ENCODE measurements at places on chromosomes 12 and 14. TPM values are rescaled to one million over a fixed set of nuclear protein-coding genes. Genes with fewer than 3 reads are reported as not detected.

GRCh38 chr14:97080991-97081390 lies 283.8 kb downstream of the VRK1 start:
- no peaks in the 10 kb centered on the region for H3K36me3 ChIP-seq
- H3K4me1 ChIP-seq: peaks cover 6% of the 10 kb centered on the region
- H3K4me3 ChIP-seq: no peak overlapping the region
- no peak overlapping the region for H3K27ac ChIP-seq
- H3K27me3 ChIP-seq: peaks cover under 1% of the 10 kb centered on the region
- DNase-seq: no peak

GRCh38 chr14:99116741-99117295 lies 155.2 kb downstream of the BCL11B start:
- H3K27ac ChIP-seq: no peak overlapping the region
- no peak for DNase-seq
- H3K27me3 ChIP-seq: peaks cover 18% of the 10 kb centered on the region
- H3K4me3 ChIP-seq: no peak overlapping the region

DNA sequence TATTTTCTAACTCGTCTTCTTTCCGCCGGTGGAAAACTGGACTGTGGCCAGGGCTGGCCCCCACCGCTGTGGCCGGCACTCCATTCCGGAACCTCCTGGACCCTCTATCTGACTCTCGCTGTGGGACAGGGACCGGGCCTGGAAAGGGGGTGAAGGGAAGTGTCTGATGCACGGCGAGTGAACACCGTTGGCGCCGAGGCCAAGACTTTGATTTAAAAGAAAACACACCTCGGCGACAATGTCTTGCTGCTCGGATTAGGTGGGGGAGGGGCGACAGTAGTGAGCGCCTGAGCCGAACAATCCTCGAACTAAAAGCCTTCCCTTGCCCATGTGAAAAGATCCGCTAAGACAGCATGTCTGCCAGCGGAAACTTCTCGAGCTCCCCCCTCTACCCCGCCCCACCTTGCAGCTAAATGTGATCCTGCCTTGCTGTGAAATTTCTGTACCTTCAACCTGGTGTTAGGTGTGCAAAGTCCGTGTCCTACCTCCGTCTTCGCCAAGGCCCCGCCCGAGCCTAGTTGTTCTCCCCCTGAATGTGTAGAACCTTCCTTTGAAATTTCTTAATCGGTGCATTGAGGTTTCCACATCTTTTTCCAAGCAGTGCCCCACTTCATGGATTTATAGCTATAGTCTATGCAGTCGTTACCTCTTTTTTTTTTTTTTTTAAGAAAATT lies 862 bp upstream of the HOTAIR start:
- no peak for DNase-seq
- H3K27ac ChIP-seq: no peak overlapping the region
- H3K36me3 ChIP-seq: no peaks in the 10 kb centered on the region

- H3K36me3 ChIP-seq: peaks cover 55% of the 10 kb centered on the region
- no peaks in the 10 kb centered on the region for H3K27me3 ChIP-seq
- peak overlapping the region; percentile 33 for H3K4me3 ChIP-seq
Measured at GRCh38 chr12:12182703-12183365, 84.0 kb downstream of the LRP6 start.

DNA sequence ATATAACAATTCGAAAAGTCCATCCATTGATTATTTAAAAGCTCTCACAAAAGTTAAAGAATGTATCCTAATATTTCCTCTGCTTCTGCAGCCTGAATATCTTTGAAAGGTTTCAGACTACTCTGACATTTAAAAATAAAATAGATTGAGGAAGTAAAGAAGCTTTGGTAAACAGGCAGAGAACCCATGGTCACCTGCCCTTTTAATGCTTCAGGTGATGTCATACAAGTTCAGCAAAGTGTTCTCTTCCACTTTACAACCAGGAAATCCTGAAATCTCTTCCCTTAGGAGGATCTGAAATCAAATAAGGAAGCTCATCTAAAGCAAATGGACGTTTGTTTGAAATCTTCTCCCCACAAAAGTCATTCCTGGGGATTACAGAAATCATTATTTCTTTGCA lies 322.4 kb downstream of the PDZRN4 start:
- H3K27me3 ChIP-seq: peaks cover 34% of the 10 kb centered on the region
- H3K4me3 ChIP-seq: no peak overlapping the region
- H3K36me3 ChIP-seq: no peaks in the 10 kb centered on the region
- peaks cover 8% of the 10 kb centered on the region for H3K4me1 ChIP-seq
- DNase-seq: no peak

DNA sequence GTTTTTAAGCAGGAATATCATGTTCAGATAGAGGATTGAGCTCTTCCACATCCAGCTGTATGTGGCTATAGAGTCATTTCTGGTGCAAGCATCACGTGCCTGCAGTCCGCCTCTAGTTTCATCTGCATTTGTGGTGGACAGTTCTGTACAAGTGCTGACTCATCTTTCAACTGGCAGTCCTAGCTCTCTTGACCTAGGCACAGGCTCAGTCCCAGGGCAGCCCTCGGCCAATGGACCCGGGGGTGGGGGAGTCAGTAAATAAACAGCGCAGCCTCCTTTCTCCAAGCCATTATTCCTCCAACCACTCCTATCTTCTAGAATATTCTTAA lies 41.8 kb upstream of the FRMD6 start:
- H3K4me3 ChIP-seq: no peak overlapping the region
- peaks cover 41% of the 10 kb centered on the region for H3K4me1 ChIP-seq
- no peaks in the 10 kb centered on the region for H3K36me3 ChIP-seq
- no peak for DNase-seq
- peaks cover 9% of the 10 kb centered on the region for H3K27me3 ChIP-seq

DNA sequence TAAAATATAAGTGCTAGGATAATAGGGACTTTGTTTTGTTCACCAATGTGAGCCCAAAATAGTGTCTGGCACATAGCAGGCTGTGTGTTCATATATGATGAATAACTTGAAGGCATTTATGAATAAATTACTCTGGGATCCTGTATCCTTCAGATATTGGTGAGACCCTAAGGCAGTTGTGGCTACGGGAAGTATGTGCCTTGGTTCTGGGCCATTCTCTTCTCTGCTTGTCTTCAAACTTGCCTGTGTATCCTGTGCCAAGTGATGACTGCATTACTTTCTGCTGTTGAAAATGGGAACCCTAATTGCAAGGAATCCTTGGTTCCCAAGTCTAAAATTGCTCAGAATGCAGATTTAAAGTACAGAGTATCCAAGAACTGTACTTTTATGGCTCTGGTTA lies 67.6 kb upstream of the KTN1 start:
- DNase-seq: no peak
- no peaks in the 10 kb centered on the region for H3K36me3 ChIP-seq
- H3K27me3 ChIP-seq: no peaks in the 10 kb centered on the region
- no peaks in the 10 kb centered on the region for H3K4me1 ChIP-seq
- H3K4me3 ChIP-seq: no peak overlapping the region
- H3K27ac ChIP-seq: no peak overlapping the region

GRCh38 chr14:97233319-97233985 lies 436.3 kb downstream of the VRK1 start:
- DNase-seq: no peak
- no peaks in the 10 kb centered on the region for H3K36me3 ChIP-seq
- no peak overlapping the region for H3K27ac ChIP-seq
- no peak overlapping the region for H3K4me3 ChIP-seq
- no peaks in the 10 kb centered on the region for H3K4me1 ChIP-seq
- H3K27me3 ChIP-seq: peaks cover 27% of the 10 kb centered on the region

GRCh38 chr14:51852541-51852940 lies 7.9 kb upstream of the GNG2 start:
- H3K27me3 ChIP-seq: peaks cover 11% of the 10 kb centered on the region
- no peak overlapping the region for H3K27ac ChIP-seq
- no peak overlapping the region for H3K4me3 ChIP-seq
- DNase-seq: no peak
- H3K36me3 ChIP-seq: no peaks in the 10 kb centered on the region

- no peak overlapping the region for H3K4me3 ChIP-seq
- DNase-seq: no peak
- H3K36me3 ChIP-seq: peaks cover 8% of the 10 kb centered on the region
Measured at GRCh38 chr14:35687335-35687939, 121.7 kb downstream of the RALGAPA1 start.

DNA sequence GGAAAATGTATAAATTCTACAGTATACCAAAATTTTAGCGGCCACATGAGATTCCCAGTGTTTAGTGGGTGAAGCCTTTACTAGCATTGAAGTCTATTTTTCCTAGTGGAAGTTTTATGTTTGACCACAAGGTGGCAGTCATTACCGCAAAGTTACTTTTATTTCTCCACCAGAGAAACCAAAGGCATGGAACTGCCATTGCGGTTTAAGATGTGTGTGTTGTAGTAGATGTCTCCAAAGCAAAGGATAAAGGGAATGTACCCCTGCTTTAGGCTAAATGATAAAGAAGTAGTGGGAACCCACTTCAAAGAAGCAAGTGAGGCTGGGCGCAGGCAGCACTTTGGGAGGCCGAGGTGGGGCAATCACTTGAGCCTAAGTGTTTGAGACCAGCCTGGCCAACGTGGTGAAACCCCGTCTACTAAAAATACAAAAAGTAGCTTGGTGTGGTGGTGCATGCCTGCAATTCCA lies 140.5 kb downstream of the PRKCH start:
- peaks cover 27% of the 10 kb centered on the region for H3K4me1 ChIP-seq
- H3K27me3 ChIP-seq: no peaks in the 10 kb centered on the region
- H3K36me3 ChIP-seq: peaks cover 15% of the 10 kb centered on the region
- H3K27ac ChIP-seq: peak overlapping the region; percentile 52
- no peak overlapping the region for H3K4me3 ChIP-seq

DNA sequence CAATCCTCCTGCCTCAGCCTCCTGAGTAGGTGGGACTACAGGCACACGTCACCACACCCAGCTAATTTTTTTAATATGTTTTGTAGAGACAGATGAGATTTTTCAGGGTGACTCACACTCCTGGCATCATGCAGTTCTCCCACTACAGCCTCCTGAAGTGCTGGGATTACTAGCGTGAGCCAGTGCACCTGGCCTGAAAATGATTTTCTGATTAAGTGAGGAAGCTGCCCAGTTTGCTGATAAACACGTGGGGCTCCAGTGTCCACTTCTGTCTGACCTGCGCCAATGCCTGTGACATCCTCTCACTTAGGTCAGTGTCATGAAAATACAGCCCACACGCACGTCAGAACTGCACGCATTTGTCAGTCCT lies 37.0 kb upstream of the SFSWAP start:
- no peaks in the 10 kb centered on the region for H3K36me3 ChIP-seq
- H3K4me1 ChIP-seq: no peaks in the 10 kb centered on the region
- no peak overlapping the region for H3K27ac ChIP-seq
- H3K27me3 ChIP-seq: peaks cover 54% of the 10 kb centered on the region
- peak; percentile 24 for DNase-seq
- no peak overlapping the region for H3K4me3 ChIP-seq

DNA sequence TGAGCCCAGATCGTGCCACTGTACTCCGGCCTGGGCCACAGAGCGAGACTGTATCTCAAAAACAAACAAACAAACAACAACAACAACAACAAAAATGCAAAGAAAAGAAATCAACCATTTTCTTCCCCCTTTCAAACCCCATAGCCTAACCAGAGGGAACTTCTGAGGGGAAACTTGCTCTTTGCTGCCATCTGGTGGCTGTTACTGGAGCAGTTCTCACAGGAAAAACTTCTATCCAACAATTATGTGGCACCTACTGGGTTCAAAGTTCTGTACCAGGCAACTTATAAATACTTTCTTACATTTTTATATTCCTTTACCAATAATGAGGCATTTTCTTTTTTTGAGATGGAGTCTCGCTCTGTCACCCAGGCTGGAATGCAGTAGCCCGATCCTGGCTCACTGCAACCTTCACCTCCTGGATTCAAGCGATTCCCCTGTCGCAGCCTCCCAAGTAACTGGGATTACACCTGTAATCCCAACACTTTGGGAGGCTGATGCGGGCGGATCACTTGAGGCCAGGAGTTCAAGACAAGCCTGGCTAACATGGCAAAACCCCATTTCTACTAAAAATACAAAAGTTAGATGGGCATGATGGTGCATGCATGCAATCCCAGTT lies 50.9 kb upstream of the BICDL1 start:
- H3K4me1 ChIP-seq: no peaks in the 10 kb centered on the region
- DNase-seq: no peak
- no peaks in the 10 kb centered on the region for H3K36me3 ChIP-seq

DNA sequence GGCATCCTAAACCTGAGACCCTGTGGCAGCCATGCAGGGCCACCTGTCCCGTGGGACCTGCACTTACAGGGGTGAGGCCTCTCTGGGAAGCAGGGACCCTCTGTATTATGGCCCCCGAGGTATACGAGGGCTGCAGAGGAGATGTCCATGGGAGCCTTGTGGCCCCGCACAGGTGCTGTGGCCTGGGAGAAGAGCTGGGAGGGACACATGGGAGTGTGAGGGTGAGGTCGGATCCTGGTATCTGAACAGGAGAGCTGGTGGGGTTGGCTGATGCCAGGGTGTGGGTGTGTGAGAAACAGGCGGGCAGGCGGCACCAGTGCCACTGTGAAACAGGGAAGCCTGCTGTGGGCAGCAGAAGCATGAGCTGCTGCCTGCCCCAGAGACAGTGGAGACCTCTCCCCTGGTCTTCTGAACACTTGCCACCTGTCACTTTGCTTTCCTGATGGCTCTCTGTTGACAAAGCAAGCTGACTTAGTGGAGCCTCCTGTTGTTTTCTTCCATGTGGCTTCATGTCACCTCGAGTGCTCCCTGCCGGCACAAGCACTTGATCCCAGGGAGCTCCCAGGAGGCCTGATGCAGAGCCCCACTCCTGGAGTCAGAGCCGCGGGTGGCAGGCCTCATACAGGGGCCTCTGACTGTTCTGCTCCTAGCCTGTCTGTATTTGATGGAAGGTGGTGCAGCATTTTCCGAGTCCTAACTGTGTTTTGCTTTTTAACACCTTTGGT lies 19.8 kb upstream of the AMN start:
- DNase-seq: no peak
- no peaks in the 10 kb centered on the region for H3K4me1 ChIP-seq
- H3K36me3 ChIP-seq: peaks cover 25% of the 10 kb centered on the region
- H3K4me3 ChIP-seq: no peak overlapping the region
- H3K27me3 ChIP-seq: no peaks in the 10 kb centered on the region

DNA sequence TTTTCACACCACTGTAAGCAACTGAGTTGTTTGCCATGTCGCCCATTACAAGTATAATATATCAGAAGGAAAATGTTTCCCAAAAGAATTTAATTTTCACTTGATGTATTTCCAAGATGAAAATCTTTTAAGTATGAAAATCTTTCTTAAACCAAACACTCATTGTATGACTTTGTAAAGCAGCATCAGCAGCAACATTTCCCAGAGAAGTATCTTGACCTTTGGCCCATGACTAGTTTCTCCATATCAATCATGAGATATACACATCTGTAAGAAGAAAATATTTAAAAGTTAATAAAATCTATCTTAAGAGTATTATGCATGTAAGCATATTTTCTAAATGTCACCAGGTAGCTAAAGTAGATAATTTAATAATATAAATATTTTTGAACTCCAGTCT lies 52.8 kb downstream of the ATP2B1 start:
- peaks cover 18% of the 10 kb centered on the region for H3K4me1 ChIP-seq
- H3K4me3 ChIP-seq: no peak overlapping the region
- no peak for DNase-seq
- H3K27ac ChIP-seq: no peak overlapping the region
- H3K27me3 ChIP-seq: no peaks in the 10 kb centered on the region

Gene INHBC
- total RNA-seq: not detected

Gene PRB4
- total RNA-seq: not detected

Gene COCH
- 5.9 TPM for total RNA-seq

Gene CLEC4C
- not detected for total RNA-seq

Gene TMEM119
- total RNA-seq: 0.33 TPM

Gene IFI27
- total RNA-seq: 15.5 TPM

Gene SCN8A
- 2.6 TPM for total RNA-seq

All from type B pancreatic cell (in vitro differentiated cells).